ENCODE measurements at places on chromosomes 6 and 20.

DNA sequence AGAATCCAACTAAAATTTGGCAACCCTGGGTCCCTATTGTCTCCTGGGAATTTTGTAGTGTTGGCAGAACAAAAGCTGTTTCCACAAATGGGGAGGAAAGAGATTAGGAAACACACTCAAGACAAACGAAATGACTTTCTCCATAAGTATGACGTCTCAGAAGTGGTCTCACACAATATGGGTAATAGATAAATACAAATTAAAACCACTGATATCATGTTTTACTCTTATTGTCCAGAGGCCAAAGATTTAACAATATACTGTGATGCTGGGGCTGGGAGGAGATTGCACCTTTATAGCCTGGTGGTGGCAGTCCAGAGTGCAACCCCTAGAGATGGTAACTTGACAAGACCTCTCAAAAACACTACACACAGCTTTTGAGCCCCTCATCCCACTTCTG, 18.6 kb downstream of the FKBP1A start:
- DNase-seq: no peak

DNA sequence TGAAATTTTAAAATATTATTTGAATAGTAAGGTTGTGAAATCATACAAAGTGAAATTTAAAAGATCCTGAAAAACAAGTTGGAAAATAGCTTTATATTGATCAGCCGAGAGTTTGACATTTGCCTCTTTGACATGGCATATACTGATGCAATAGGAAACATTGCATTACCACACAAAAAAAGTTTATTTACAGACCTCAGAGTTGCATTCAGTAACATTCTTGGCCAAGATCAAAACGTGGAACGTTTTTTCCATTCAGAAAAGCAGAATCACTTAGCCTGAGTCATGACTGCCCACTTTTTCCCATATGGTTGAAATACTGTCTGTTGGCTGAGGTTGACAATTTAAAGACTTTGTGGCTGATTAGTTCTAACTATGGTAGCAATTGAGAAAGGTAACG, 55.1 kb upstream of the BACH2 start:
- DNase-seq: no peak

DNA sequence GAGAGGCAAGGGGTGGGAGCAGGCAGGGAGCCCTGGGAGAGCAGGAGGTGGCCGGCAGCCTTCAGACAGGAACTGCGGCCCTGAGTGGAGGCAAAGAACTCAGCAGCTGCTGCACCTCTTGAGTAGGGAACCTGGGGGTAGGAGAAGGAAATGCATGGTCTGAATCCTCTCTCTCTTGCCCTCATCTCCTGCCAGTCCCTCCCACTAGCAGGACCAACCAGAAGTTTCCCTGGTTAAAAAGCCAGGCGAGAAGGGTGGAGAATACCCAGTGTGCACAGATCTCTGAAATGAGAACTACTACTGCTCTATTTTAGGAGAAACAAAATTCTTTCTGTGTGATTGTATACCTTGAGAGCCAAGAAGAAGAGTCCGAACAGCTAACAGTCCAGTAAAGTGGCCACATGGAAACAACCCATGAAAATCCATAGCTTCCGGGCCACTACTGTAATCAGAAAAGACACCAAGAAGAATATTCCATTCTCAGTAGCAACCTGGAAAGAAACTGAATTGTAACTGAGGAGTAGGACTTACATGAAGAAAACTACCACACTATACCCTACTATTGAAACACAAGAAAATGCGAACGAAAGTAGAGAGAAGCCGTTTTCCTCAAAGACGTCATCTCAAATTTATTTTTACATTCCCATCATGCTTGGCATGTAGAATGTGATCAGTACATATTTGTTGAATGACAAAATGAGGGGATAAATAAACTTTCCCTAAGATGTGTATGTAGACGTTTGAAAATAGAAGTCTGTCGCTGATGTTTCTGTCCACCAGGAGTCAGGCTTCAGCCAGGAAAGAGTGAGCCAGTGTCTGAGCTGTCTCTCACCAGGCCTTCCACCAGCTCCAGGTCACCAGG, 25.6 kb downstream of the WRNIP1 start:
- peak; percentile 44 for DNase-seq

DNA sequence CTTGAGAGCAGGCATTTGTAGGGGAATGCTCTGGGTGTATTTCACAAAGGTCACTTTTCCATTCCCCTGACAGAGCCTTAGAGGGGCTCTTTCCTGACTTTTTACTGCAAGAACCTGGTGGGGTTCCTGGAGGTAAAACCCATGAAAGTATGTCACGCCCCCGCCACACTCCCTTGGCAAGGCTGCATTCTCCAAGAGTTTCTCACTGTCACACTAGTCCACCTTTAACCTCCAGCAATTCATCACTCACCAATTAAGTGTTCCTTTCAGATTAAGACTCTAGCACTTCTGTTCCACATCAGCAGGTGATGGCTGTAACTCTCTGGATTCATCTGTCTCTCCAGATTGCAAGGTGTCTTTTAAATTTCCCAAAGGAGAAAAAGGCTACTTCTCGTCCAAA, 32.7 kb upstream of the NKX2-4 start:
- DNase-seq: no peak

GRCh38 chr6:12865671-12866181, 149.2 kb downstream of the PHACTR1 start:
- DNase-seq: no peak

- DNase-seq: no peak
Observed at GRCh38 chr6:33732817-33733708, 13.6 kb downstream of the IP6K3 start.
